ENCODE measurements at places on chromosomes 5 and 9.

DNA sequence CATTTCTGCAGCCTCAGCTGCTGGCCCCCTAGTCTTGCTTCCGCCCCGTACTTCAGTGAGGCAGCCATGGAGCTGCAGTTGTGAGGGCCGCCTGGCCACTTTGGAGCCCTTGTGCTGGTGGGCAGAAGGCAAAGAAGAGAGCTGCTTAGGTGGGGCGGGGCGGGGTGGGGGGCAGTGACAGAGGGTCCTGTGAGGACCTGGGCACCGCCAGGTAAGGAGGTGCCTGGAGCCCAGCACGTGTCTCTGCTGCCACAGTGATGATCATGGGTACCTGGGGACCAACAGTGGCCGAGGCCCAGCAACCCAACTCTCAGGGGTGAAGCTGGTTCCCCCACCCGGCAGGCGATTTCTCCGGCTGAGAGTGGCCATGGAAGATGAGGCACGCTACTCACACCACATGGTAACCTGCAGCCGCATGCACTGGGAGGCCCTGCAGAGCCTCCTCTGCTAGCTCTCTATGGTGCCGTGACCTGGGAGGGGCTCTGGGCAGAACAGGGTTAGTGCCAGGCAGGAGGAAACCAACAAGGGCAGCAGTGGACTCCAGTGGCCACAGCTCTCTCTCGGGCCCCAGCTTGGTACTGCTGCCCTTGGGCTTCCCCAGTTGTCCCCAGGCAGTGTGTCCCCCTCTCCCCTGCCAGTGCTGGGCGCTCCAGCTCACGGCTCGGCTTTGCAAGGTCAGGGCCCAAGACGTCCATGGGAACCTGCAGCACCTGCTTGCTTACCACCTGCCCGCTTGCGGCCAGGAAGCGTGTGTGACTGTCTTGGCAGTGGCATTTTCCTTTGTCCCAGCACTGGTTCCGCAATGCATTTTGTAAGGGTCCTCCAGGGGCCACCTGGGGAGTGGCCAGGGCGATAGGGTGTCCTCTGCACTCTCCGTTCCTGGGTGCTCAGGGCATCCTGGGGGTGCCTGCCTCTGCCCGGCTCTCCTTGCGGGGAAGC lies 24.0 kb downstream of the NDUFS6 start:
- DNase-seq = no peak

GRCh38 chr5:6439588-6440550 lies 8.8 kb upstream of the UBE2QL1 start:
- no peak for DNase-seq

DNA sequence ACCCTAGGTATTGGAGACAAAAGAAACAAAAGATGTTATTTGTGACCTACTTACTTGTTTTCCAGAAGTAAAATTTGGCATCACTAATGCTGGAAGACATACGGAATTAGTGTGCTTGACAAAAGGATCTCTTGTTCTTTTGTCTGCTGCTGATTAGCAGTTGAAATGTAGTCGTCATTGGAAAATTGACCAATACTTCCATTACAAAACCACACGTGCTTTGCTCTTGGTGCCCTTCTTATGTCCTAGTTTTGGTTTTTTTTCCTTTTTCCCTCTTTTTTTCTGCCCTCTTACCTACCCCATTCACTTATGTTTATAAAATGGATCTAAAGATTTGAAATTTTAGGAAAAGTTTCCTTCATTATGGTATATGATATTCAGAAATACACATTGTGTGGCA lies 197.4 kb downstream of the FER start:
- no peak for DNase-seq

DNA sequence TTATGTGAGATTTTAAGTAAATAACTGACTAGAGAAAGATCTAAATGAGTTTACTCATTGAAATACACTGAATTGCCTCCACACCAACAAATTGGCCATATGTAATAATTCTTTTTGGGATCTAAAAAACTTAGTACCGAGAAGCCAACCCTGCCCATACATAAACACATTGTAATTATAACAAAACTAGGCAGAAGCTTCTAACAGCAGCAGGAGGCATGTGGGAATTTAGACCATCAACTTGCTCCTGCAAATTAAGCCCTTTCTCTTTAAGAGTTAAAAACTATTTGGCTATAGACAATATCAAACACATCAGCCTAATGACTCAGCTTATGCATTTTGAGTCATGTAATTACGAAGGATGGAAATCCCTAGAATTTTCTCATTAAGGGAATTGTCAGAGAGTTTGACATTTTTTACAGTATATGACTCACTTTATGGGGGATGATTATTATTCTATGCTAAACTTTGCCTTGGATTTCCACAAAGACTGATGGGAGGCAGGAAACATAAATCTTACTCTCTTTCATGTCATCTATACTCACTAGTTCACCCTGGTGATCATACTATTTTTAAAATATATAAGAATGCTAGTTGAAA lies 1.0 kb downstream of the IL7R start:
- no peak for DNase-seq

DNA sequence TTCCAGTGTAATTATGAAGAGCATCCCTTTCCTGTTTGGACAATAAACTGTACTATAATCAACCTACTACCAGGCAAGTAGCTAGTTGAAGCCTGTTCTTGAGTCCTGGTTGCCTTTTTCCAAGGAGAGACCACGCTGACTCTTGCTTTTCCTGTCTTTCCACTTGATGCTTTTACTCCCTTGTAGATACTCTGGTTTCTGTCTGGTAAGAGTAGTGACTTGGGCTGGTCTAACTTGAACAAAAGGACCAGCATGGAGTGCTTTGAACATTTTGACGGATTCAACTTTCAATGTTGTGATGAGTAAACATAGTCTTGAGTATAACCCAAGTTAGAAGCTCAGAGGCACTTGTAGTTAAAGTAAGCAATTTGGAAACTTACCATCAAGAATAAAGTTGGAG lies 464.3 kb downstream of the GADD45G start:
- DNase-seq = no peak

DNA sequence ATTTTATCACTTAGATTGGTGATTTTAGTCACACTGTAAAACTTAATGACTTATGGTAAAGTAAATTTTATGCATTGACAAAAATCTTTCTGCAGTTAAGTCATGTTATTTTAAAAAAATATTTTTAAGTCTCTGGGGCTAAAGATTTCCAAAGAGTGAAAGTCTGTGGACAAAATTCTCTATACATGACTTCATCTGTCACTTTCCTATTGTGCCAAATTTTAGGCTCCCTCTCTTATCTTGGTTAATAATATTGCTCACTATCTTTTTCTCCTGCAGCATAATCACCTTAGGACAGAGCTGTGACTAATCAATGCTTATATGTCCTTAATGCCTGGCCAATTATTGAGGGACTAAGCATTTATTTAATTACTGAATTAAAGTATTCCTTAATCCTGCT lies 15.2 kb downstream of the LURAP1L start:
- no peak for DNase-seq

DNA sequence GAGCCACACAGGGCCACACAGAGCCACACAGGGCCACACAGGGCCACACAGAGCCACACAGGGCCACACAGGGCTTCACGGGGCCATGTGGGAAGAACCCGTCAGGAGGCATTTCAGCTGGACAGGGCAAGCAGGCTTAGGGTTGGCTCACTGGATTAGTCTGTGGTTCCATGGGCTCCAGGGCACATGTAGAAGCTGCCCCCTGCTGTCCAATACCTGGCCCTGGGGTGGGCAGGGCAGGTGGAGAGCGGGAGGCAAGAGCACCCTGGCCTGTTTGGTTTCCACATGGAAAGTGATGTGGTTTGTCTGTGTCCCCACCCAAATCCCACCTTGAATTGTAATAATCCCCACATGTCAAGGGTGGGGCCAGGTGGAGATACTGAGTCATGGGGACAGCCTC lies 16.4 kb upstream of the LPCAT1 start:
- DNase-seq = peak; percentile 14

DNA sequence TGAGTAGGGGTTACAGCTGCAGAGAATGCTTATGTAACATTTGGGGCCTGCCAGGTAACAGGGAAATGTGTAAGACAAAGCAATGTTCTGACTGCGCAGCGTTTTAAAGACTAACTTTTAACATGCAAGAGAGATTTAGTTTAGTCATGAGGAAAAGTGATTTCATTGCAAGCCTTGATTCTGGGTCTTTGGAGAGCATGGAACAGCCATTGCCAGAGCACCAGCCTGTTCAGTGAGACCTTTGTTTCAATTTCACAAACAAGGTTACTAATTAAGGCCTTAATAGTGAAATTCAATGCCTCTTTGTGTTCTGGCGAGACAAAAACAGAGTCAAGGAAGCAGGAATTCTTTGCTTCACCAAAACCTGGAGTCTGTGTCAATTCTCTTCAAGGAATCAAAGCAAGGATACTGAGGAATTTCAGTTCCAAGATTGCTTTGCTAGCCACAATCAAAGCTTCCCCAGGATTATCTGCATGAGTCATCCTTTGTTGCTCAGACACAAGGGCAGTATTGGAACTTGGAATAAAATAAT lies 14.4 kb downstream of the CKMT2 start:
- no peak for DNase-seq

DNA sequence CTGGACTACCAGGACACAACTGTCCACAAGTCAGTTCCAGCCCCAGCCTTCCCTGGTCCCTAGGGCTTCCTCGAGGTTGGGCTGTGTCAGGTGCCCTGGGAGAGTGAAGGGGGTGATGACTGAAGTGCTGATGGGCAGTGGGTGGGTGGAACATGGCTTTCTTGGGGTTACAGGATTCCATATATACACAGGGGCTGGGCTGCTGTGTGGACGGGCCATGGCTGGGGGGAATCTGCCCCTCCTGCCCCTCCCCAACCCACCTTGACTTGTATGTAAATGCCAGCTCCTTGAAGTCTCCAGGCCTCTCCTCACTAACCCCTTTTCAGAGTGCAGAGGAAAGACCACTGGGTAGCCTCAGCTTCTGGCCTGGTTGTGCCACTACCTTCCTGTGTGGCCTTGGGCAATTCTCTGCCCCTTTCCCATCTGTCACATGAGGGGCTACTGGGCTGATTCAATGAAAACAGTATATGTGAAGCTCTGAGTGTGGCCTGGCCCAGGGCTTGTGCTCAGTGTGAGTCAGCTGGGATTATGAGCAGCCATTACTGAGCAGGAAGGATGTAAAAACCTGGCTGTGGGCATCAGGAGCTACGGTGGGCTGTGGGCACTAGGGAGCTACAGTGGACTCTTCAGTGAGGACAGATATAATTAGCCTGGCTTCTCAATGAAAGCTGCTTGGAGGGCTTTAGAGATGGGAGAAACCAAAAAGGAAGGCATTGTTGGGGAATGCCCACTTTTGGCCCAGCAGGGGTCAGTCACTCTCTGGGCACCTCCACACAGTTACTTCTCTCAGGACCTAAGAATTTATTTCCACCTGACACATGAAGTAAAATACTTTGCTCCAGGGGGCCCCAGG lies 23.3 kb downstream of the PITX1 start:
- DNase-seq = no peak

- DNase-seq = no peak
Observed at GRCh38 chr9:112864403-112864802, 26.3 kb downstream of the SLC46A2 start.

- no peak for DNase-seq
Observed at GRCh38 chr5:98827161-98827560, 53.7 kb downstream of the RGMB start.

- DNase-seq = no peak
Observed at GRCh38 chr9:34600908-34601307, 11.0 kb downstream of the RPP25L start.

- no peak for DNase-seq
Observed at GRCh38 chr5:113487416-113487780, 855 bp downstream of the MCC start.

DNA sequence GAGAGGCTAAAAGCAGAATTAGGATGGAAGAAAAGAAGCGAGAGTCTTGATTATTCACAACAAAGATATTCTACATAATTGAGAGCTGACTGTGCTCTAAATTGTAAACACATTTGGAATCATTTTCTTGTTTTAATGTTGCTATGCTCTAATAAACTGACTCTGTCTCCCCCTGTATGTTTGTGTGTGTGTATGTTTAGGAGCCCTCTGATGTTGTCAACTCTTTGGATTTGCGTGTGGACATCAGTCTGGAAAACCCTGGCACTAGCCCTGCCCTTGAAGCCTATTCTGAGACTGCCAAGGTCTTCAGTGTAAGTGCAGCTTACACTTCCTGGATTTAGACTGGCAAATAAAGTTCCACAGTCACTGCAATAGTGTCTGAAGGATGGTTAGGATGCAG lies 37.8 kb downstream of the MOCS2 start:
- no peak for DNase-seq

- no peak for DNase-seq
Observed at GRCh38 chr9:4365055-4365454, 65.2 kb upstream of the GLIS3 start.

DNA sequence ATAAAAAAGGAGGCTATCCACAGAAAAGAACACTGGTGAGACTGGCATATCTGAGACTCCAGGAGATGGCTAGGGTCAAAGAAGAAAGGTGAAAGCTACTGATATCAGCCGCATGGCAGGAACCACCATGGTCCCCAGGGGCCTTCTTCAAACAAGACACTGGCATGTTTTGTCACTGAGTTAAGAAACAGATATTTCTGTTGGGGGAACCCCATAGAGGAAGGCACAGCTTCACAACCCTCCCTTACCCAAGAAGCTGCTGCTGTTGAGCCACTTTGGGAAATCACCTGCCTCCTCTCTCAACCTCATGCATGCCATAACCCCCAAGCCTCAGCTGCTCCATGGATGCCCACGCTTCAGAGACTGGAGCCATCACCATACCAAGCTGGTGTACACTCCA lies 13.3 kb upstream of the BTNL3 start:
- DNase-seq = peak; percentile 41

DNA sequence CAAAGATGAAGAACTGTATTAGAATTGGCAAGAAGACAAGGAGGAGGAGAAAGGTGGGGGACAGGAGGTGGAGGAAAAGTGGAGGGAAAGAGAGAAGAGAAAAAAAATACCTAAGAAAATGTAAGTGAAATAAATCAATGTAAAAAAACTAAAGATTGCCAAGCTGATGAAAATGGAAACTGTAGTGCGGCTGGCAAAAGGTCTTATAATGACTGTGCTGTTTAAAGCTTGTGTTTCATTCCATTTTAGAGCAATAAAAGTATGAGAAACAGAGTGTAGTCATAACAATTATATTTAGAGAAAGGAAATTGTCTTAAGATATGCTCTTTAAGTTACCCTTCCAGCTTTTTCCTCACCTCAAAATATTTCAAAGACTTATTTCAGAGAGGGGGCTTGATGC lies 670.5 kb upstream of the SEMA6A start:
- DNase-seq = no peak

DNA sequence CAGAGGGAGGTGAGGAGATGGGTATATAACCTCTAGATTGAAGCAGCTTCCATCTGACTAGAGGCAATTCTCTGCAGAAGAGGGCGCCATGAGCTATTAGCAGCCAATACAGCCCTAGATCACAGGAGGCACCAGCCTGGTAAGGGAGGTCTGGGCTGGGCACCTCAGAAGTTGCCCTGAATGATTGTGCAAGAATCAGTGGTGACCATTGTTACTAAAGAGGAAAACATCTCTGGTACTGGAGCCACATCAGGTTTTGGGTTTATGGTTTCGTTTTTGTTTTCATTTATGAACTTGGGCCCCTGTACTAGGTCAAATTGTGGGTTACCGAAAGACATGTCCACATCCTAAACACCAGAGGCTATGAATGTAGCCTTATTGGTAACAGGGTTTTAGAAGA lies 342.0 kb downstream of the MLLT3 start:
- no peak for DNase-seq

Measured in activated B cell treated with CpG ODN at 0.5 μM for 24 hours (primary cell).